ENCODE measurements at places on chromosomes 1 and 21.

- DNase-seq: no peak
Measured at GRCh38 chr1:32878183-32878582, 7.5 kb upstream of the FNDC5 start.

DNA sequence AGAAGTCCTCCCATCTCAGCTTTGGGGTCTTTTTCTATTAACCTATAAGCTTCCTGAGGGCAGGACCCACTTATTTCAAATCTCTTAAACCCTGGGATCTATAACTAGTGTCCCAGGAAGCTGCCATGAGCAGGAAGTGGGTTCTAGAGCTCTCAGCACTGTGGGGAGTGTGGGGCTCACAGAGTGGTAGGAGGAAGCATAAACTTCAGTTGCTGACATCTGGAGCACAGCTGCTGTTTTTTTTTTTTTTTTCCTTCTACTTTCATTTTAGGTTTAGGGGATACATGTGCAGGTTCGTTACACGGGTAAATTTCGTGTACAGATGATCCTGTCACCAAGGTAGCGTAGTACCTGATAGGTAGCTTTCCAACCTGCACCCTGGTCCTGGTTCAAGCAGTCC, 59.3 kb downstream of the AK4 start:
- no peak for DNase-seq

DNA sequence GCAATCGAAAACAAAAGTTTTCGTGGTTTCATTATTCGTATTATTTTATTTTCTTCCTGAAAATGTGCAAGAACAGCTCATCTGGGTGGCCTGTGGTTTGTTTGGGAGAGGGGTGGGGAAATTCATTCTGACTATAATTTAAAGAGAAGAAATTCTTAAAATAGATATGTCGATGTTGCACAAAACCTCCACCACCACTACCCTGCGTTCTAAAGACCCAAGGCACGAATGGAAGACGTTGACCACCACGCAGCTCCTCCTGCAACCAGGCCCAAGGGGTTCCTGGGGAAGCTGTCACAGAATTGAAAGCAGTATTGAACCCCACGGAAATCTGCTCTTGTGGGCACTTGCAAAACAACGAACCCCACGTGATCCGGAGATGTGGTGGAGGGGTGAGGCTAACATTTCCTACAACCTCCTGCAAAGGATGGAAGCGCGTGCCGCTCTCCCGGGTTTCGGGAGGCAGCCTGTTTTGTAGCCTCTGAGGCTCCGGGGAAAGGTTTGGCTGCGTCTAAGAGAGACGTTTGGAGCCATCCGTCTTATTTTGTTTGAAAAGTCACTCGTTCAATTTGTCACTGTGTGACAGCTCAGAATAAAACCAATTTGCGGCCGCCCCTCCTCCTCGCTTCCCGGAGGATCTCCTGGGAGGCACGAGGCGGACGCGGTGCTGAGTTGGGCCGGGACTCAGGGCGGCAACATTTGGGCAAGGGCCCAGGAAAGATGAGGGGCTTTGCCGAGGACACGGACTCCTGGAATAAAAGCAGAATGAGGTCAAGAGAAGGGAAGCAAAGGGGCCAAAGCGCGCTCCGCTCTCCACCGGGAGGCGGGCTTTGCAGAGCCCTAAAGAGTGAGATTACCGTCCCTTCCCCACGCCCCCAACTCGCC, 810 bp upstream of the HLX start:
- peak; percentile 74 for DNase-seq

DNA sequence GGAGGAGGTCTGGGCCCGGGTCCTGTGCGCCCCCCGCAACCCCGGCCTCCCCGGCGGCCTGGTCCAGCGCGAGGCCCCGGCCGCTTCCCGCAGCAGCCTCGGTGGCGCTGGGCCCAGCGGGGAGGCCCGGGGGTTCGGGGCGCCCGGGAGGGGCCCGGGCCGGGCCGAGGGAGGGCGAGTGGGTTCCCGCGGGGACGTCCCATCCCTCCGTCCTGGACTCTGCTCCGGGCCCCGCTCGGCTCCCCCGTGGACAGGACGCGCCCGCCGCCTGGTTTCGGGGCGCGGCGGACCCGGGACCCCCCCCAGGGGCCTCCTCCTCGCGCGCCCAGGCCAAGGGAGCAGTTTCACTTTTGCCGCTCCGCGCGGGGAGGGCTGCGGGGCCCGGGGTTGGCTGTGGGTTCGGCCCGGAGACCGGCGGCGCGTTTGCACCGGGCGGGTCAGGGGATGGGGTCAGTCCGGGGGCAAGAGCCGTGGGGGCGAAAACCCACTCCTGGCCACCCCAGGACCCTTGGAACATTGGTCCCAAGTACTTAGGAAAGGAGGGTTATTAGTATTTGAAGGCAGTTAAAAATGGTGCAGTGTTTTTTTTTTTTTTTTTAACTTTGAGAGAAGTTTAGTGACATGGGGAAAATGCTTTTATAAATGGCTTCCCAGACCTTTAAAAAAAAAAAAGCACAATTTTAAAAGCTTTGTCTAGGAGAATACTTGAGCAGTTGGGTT, 677 bp downstream of the AGPAT3 start:
- peak; percentile 70 for DNase-seq

DNA sequence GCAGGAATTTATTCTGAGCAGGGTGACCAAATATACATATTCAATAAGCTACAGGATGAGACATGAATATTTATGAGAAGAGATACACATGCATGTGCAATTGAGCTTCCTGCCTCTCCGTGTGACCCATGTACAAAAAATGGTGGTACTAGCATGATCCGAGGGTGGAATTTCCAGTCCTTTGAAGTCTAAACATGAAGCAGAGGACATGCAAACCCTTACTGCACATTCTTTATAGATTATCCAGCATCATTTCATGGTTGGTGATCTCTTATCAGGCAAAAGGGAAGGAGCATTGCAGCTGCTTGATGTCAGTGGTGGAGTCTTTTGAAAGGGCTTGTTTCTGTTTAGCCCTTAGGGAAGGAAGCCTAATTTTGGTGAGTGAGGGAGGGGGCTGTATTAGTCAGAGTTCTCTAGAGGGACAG, 448.6 kb downstream of the SETD4 start:
- DNase-seq: no peak

GRCh38 chr1:116257836-116258235, 115.2 kb upstream of the ATP1A1 start:
- DNase-seq: no peak

GRCh38 chr1:41319106-41319755, 42.0 kb upstream of the FOXO6 start:
- no peak for DNase-seq

DNA sequence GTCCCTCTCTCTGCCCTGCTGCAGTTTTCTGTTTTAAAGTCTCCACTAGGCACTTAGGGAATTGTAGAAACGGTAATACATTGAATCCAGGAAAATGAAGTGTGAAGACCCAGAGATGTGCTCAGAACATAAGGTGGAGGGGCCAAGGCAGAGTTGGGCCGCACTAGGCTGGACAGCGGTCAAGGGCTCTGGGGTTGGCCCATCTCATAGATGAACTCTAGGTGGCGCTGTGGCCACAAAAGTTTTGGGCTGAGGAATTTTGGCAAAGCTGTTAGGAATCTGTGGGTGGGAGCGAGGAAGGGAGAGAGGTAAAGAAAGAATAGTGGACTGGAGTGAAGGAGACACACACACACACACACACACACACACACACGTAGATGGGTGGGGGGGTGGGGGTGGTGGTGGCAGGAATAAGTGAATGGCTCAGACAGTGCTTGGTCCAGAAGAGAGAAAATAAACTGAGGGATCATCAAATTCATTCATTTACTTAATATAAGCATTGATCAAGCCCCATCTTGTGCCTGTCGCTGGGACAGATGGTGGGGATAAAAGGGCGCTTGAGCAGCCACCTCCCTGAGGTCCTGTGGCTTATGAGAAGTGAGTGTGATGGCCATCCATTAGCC, 258.5 kb downstream of the TRABD2B start:
- DNase-seq: peak; percentile 76

DNA sequence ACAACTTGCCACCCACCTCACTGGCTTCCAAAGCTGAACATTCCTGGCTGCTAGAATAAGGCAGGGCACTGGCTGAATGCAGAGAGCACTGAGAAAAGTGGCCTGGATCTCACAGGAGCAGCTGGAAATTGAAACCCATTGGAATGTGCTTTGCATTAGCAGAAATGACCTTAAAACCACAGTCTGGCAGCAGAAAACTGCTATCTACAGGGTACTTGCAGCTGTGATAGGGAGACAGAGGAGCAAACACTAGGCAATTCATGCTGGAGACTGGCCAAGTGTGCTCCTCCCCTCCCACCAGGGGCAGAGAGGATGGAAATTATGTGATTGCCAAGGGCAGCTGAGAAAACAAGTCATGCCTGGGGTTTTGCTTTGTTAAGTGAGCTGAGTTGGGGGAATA, 47.2 kb downstream of the HSD3B1 start:
- peak; percentile 74 for DNase-seq

DNA sequence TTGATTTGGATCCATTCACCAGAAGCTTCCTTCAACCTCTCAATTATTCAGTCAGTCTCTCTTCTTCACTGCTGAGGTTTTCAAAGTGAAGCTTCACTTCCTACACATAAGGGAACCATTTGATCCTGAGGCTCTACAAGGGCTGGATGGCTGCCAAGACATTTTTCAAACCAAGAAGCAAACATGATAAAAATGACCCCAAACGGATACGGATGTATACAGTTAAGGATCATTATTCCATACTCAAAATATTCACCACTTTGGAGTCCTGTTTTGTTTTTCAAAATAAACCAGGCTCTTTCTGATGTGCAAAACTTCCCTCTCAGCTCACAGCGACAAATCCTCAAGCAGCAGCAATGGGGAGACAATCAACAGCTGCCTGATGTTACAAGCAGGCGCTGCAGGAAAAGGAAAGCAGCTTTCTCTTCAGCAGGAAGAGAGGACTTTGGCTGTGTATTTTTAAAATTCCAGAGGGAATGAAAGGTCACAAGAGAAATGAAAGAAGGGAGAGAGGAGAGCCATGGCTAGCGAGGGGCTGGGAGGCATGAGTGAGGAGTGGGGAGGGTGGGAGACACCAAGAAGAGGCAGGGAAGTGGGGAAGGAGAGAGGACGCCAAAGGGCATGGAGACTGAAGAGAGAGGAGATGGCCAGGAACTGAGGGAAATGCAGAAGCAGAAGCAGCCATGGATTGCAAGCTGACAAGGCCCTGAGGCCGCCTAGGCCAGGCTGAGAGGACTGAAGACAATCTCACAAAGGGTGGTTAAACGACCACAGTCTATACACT, 145.4 kb downstream of the SLC45A1 start:
- peak; percentile 85 for DNase-seq

GRCh38 chr1:96236156-96236739, 485.3 kb upstream of the PTBP2 start:
- peak; percentile 83 for DNase-seq

DNA sequence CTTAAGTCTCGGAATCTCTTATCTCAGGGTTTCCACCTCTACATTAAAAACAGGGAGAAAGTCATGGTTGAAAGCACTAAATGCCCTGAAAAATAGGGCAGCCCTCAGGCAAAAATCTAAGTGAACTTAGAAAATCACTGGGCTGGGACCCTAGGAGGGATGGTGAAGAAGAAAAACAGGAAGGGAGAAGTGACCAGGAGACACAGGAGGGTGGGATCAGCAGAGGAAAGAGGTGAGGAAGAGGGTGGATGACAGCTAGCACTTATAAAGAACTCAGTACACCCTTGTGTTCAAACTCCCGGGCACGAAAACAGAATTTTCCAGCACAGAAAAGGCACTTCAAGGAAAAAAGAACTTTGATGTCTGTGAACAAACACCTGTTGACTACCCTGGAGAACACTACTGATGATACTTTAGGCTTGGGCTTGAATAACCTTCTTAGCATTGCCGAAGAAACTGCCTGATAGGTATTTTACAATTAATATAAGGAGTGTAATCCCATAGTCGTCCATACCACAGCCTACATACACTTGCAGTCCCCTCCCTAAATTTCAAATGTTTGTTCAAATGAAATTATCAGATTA, 2.0 kb downstream of the CHML start:
- DNase-seq: no peak

- peak; percentile 43 for DNase-seq
Measured at GRCh38 chr1:5997316-5997715, 5.1 kb upstream of the NPHP4 start.

DNA sequence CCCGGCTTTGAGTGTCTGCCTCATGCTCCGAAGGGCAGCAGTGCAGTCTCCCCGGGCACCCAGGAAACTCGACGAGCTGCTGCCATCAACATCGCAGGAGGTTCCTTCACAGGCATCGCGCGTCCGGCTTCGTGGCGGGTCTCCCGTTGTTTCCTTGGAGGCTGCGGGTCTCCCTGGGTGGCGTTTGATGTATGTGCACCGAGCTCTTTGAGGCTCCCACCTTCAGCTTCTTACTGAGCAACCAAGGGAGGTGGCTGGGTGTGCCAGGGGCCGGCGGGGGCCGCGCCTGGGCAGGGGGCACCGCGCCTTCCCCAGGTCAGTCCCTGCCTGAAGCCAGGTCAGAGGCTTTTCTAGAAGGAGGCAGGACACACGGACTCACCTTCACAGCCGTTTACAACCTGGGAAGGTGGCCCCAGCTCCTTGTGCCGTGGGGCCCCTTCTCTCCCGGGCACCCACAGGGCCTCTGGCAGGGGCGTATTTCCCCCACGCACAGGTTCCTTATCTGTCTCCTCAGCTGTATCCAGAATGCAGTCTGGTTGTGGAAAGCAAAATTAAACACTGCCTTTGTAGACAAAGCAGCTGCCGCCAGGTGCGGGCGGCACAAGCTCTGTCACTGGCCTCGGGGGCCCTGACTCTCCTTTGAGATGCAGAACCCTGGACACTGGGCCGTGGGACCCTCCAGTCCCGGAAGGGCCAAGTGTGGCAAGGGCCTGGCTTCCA, 21.7 kb upstream of the PEX10 start:
- no peak for DNase-seq

- DNase-seq: no peak
Measured at GRCh38 chr1:241622669-241623068, 17.5 kb downstream of the CHML start.

DNA sequence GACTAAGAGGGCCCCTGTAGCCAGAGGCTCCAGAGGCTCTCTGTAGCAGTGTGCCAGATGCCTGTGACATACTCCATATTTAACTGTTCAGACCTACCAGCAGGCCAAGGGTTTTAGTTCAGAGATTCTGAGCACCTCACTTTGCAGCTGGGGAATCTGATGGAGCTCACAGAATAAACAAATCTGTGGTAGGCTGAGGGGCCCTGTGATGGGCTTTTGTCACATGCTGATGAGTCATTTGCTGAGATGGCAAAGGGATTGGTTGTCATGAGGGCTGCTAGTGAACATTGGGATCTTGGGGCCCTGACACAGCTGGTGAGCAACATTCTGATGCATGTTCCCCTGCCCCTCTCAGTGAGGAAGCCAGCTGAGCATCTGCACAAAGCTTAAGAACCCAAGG, 482.2 kb downstream of the CAMTA1 start:
- no peak for DNase-seq

- DNase-seq: no peak
Measured at GRCh38 chr1:37697737-37698136, 5.4 kb downstream of the CDCA8 start.

- peak; percentile 77 for DNase-seq
Measured at GRCh38 chr1:201184307-201185122, 6.1 kb upstream of the IGFN1 start.

- no peak for DNase-seq
Measured at GRCh38 chr21:26238646-26239045, 68.1 kb upstream of the APP start.

DNA sequence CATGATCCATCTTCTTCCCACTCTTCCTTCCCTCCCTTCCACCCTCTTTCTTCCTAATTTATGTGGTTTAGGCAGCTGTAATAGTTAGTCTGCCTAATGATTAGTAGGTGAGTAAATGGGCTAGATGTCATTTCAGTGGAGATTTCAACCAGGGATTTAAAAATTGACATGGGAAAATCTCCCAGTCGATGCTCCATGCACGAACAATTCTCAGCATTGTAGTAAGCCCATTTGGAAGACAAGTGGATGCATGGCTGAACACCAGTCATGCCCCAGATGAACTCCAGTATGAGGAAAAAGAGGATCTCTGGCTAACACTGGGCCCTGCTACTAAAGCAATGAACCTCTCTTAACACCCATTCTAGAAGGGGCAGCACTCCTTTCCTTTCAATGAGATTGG, 25.3 kb downstream of the CHI3L2 start:
- DNase-seq: no peak

Data from kidney (tissue), 22 donors.